ENCODE measurements at places on chromosomes 13 and 19.

- no peak for DNase-seq
These were observed 1.2 kb upstream of the PLEKHG2 start for GRCh38 chr19:39411081-39411831.

DNA sequence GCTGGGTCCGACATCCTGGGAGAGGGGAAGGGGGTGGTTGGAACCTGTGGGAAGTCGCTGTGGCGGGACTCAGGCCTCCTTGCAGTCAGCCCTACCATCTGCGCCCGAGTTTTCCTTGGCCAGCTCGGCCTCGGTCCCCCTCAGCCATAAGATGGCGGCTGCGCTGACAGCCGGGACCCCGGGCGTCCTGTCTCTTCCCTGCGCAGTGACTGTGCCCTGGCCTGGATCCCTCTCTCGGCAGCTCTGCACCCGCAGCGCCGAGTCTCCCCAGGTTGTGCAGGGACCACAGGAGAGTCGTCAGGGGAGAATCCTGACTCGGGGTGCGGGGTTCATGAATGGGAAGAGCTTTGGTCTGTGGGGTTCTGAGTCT is 345 bp downstream of the ZNF257 start:
- DNase-seq: no peak

DNA sequence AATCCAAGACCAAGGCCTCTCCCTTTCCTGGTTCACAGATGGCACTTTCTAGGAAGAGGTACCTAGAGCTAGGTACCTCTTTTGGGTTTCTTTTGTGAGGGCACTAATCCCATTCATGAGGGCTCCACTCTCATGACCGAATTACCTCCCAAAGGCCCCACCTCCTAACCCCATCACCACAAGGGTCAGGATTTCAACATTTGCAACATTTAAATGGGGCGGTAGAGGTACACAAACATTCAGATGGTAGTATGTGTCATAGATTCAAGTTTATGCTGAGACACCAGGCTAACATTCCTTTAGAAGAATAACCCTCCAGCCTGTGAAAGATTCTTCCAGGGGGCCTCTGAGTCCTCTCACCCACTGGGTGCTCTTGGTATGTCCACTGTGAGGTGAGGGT is 116.3 kb downstream of the FOXO1 start:
- no peak for DNase-seq

DNA sequence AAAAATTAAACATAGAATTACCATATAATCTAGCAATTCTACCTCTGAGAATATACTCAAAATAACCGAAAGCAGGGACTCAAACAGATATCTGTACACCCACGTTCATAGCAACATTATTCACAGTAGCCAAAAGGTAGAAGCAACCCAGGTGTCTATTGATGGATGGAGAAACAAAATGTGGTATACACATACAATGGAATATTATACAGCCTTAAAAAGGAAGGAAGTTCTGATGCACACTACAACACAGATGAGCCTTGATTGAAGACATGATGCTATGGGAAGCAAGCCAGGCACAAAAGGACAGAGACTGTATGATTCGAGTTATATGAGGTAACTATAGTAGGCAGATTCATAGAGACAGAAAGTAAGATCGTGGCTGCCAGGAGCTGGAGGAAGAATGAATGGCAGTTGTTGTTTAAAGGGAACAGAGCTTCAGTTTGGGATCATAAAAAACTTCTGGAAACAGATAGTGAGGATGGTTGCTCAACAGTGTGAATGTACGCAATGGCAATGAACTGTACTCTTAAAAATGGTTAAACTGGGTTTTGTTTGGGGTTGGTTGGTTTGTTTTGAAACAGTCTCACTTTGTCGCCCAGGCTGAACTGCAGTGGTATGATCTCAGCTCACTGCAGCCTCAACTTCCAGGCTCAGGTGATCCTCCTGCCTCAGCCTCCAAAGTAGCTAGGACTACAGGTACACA is 47.5 kb downstream of the ZIC5 start:
- no peak for DNase-seq

DNA sequence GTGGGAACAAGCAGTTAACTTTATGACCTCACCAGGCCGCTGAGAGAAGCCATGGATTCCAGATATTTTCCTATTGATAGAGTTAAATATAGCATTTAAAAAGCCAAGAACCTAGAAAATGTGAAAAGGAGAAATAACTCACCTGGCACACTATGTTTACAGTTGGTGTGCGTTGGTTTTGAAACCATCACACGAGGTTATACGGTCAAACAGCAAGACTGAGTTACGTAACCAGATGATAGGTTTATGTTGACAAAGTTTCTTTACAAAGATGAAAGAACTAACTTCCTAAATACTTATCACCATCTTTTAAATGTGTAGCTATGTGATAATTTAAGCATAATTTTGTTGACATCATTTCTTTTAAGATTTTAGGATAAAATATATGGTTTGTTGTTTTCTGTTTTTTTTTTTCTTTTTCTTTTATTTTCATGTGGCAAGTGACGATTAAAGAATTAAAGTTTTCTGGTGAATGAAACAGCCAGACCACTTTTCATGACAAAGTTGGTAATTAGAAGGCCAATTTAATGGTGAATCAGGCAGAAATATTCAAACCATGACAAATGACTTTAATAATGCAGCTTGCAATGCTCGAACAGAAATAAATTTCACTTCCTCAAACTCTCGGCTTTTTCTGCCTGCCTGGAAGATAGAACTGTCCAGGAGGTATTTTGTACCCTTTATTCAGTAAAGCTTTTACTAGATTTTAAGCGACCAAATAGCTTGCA is 339.1 kb upstream of the OBI1 start:
- DNase-seq: no peak

- DNase-seq: peak; percentile 61
These were observed 29.8 kb upstream of the GRTP1 start for GRCh38 chr13:113393563-113394338.

- DNase-seq: no peak
These were observed at the start of gene TLE5 for GRCh38 chr19:3062165-3063105. TSS of gene TLE5 (minus strand) at chr19:3062495. CDS start at chr19:3062200, 295 bp downstream.

GRCh38 chr19:6209233-6209632 is 70.5 kb downstream of the MLLT1 start:
- DNase-seq: no peak

GRCh38 chr19:16462757-16463250 is 9.0 kb downstream of the EPS15L1 start:
- no peak for DNase-seq

GRCh38 chr13:20312292-20312691 is 80.2 kb upstream of the GJB6 start:
- no peak for DNase-seq

All from pons (tissue), 1 donor.